ENCODE measurements at places on chromosomes 11 and 22.
A peak's percentile ranks its signal among the peaks of the same experiment; 100 is the strongest.

GRCh38 chr11:110972640-110973039 is 260.4 kb upstream of the ARHGAP20 start:
- no peak for DNase-seq

DNA sequence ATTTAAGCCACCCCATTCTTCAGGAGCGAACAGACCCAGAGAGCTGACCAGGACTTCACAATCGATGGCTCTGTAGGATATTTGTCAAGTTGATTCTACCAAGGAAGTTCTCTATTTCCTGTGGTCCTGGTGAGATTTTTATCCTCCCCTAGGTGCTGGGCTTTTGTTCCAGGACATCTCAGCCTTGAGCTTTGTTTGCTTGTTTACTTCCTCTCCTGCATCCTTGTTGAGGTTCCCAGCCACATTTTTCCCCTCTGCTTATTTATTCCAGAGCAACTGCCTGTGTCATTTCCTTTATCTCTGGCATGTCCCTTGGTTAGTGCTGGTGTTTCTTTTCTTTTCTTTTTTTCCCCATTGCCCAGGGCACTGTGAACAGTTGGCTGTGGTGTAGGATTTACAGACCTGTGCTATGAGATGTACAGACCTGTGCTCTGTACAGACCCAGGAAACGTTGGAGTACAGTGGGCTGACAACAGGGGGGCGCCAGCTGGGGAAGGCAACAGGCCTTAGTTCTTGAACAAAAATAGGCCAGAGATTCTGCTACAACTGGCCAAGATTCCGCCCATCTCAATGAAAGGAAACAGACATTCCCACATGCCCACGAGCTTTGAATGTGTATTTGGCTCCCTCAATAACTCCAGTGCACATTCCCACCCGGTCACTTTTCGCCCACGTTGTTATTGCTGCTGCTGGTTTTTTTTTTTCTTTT is 235.9 kb upstream of the DDI1 start:
- DNase-seq: no peak

DNA sequence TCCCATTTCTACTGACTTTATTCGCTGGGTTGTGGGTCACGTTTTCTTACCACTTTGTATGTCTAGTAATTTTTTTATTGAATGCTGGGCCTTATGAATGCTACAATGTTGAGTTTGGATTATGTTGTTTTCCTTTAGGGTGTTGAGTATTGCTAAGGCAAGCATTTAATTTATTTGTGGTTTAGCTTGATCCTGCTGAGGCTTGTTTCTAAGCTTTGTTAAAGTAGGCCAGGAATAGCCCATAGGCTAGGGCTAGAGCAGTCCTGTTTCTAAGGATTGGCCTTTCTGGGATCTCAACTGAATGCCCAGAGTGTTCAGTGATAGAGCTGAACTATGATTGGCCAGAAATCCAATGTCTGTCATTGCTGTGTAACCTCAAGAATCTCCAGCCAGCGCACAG is 56.1 kb upstream of the LDLRAD3 start:
- DNase-seq: no peak

GRCh38 chr11:12410006-12410728 is 32.8 kb downstream of the PARVA start:
- no peak for DNase-seq

GRCh38 chr11:43573873-43574272 is 106.7 kb upstream of the HSD17B12 start:
- DNase-seq: no peak

- no peak for DNase-seq
Observed at GRCh38 chr11:34331736-34332135, 26.1 kb downstream of the ABTB2 start.

- no peak for DNase-seq
Observed at GRCh38 chr11:62000539-62001446, 33.4 kb upstream of the FTH1 start.

- no peak for DNase-seq
Observed at GRCh38 chr22:26708256-26709009, 51.0 kb downstream of the MIAT start.

DNA sequence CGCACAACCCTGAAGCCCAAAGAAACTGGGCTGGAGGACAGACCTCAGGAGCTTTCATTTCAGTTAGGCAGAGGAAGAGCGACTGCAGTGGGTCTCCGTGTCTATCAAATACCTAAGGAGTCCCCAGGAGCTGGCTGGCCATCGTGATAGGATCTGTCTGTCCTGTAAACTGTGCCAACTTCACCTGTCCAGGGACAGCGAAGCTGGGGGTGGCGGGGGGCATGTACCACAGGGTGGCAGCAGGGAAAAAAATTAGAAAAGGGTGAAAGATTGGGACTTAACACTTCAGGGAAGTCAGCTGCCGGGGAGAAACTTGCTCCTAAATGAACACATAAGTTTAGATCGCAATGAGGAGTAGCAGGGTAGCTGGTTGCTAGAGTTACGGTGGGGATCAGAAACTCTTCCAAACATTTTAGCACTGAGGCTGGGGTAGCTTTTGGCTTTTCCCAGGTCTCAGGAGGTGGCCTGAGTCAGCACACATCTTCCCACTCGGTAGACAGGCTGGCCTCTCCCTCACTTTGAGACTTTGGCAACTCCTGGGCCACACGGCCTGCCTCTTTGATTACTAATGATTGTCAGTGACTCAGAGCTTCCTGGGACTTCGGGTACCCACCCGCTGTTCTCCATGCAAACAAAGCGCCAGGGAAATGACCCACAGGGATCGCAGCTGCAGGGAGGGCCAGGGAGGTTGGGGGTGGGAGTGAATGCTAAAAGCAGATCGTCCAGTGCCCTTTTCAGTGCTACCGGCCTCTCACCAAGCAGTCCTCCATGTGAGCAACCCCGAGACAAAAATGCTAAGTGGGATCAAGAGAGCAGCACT is 2.9 kb upstream of the MTFP1 start:
- DNase-seq: peak; percentile 69

DNA sequence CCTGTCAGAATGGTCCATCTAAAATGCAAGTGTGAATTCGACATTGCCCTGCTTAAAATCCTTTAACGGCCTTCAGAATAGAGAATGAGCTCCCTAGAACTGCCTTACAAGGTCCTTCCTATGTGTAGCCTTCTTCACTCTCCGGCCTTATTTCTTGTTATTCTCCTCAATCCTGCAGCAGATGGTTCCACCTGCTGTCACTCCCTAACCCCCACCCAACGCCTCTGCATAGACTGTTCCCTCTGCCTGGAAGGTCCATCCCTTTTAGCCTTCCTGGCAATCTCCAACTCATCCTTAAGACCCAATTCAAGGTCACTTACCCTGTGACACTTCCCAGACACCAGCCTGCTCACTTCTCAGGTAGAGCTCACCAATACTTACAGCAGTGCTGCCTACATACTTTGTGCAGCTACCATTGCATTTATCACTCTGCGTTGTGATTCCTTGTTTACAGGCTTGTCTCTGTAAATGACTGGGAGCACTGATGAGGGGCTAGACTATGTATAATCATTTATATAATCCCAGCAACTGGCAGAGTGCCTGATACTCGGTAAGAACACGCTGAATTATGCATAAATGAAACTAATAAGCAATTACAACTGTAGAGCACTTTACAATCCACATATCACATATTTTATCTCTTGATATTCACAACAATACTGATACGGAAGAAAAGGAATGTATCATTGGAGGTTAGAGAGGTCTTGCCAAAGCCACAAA is 58.9 kb downstream of the CLPB start:
- no peak for DNase-seq

Data from femur (tissue), 1 donor.